ENCODE measurements at places on chromosomes 3 and 15. TPM values are rescaled to one million over a fixed set of nuclear protein-coding genes. Genes with fewer than 3 reads are reported as not detected.

NEK11 gene
- 1.1 TPM for total RNA-seq

TTLL3 gene
- 54.7 TPM for total RNA-seq

WDR82 gene
- 139 TPM for total RNA-seq

ALDH1L1 gene
- not detected for total RNA-seq

CPLX3 gene
- total RNA-seq, result not detected

LAMB2 gene
- total RNA-seq, result not detected

ACTRT3 gene
- 0.10 TPM for total RNA-seq

UROC1 gene
- not detected for total RNA-seq
